CD4-positive, alpha-beta T cell treated with Interleukin-15 for 1 hour (primary cell): ENCODE measurements at places on chromosomes 2 and 18.

GRCh38 chr2:9407363-9407811, 15.9 kb downstream of the ITGB1BP1 start:
- no peak for DNase-seq

- DNase-seq, result peak; percentile 63
Observed at GRCh38 chr2:43426305-43427031, 169.4 kb downstream of the THADA start.

DNA sequence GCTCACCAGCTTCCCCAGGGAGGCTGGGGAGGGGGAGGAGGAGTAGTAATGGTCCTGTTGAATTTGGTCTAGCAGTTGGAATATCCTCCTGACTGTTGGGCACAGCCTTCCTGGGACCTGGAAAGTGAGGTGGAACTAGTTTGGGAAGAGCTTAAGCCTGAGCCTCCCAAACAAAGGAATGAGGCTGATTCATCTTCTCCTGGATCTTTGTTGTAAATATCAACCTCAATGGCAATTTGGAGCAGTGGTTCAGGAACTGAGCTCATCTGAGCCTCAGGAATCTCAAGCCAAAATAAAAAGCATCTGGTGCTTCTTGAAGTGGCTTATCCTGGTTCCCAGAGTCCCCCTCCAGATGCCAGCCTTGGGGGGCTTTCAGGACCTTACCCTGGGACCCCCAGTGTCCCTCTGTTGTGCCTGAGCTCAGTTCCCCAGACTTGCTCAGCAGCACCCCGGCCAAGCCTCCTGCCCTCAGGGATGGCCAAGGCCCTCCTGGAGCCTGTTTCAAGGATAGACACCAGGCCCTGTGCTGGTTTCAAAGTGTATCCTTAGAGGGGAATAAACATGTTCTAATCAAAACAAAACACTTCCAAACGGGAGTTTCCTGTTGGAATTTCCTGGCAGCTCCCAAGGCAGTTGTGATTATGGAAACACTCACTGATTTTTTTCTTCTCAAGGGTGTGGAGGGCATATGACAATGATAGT, 112.6 kb downstream of the DDX1 start:
- no peak for DNase-seq

DNA sequence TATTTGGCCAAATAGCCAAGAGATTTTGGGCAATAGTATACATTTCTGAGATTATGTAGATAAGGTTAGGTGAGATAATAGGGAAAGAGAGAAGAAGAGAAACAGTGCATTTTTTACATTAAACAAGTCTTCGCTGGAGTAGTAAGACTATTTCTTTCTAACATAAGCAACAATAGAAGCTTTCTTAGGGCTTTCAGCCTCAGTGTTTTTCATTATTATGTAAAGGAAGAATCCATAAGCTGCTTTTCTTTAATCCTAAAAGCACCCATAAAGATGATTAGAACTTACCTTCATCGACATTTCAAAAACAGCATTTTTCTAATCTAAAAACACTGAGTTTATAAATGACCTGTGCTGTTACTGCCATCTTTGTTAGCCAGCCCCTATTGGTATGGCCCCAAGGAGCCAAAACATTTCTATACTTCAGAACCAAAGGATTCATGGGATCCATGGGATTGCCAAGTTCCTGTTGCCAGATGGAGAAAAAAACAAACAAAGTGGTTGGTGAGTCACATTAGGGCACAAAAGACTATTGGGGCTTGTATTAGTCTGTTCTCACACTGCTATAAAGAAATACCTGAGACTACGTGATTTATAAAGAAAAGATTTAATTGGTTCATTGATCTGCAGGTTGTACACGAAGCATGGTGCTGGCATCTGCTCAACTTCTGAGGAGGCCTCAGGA, 88.2 kb downstream of the SCG2 start:
- DNase-seq, result no peak

- no peak for DNase-seq
Observed at GRCh38 chr2:238285653-238286082, 2.7 kb downstream of the PER2 start.

DNA sequence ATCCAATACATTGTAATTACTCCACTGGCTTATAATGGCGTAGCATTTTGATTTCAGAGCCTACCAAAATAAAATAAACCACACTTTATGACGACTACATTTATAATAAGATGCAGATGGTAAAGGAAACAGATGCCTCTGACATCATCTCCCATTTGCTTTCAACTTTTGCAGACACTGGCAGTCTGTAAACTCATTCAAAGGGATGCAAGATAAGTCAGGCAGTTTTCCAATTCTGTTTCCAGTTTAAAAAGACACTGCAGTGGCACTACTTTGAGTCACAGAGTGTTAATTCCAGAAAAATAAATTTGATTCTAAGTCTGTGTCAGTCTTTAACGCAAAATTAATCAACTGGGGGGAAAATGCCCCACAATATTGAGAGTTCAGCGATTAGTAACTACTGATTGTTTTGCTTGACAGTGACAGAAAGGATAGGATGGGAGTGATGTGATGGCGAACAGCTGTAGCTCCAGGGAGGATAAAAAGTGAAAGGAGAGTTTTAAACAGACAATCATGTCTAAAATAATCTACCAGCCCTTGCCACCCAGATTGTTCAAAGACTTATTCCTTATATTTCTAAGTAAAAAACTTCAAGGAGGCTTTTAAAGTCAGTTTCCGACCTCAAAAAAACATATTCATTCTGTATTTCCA, 6.7 kb downstream of the DSEL start:
- DNase-seq, result no peak

DNA sequence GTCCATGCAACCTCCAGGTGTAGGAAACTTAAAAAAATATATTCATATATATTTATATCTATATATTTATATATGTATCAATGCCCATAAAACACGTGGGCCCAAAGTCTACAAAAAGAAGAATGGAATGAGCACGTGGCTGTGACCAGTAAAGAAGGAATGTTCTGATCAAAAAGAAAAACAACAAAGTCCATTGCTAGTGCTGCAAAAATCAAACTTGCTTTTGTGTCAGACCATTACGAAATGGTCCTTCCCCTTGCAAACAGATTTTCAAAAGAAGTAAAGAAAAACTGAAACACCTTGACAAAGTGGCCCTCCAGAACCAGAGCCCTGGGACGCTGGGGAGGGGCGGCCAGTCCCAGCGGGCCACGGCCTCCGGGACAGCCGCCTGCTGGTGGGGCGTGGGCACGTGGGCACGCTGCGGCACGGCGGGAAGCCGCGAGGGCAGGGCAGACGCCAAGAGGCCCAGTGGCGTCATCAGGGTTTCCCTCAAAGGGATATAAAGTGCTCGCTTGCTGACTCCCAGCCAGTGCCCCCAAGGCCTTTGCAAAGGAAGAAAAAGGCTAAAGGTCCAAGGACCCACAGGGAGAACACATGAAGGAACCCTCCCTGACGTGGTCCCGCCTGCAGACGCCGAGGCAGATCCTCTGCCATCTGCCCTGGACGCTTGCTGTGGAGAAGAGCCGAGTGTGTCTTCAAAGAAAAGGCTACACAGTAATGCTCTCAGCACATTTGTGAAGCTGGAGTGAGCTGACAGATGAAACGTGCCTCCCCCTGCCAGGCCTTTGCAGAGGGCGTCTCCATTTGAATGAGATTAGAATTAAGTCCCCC, 201.8 kb downstream of the TWIST2 start:
- DNase-seq, result no peak
